Activated CD8-positive, alpha-beta memory T cell treated with anti-CD3 and anti-CD28 coated beads, Interleukin-2, amount 50 U/mL, for 48 hours (primary cell): ENCODE measurements at places on chromosomes 13 and 19.
A peak's percentile ranks its signal among the peaks of the same experiment; 100 is the strongest.

DNA sequence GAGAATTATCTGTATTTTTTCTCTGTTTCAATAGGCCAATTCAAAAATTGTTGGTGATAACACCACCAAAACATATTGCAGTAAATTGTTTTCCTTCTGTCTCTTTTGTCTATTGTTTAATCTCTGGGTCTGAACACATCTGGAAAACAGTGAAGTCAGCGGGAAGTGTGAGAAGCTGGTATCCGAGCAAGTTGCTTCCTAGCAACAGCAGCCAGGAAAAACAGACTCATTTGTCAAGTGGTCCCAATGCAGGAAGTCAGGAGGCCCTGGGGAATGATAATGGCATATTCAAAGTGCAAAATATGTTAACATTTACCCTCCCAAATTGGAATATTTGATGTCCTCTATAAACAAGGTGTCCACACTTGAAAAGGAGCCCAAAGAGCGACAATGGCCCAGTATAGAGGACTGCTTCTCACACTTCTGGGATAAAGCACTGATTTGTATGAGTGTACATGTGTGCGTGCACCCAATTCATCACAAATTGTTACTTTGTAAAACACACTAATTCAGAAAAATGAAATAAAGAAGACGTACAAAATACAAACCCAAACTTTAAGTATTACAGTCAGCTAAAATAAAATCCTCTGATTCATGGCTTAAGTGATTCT is 515.0 kb downstream of the TBC1D4 start:
- no peak for DNase-seq

DNA sequence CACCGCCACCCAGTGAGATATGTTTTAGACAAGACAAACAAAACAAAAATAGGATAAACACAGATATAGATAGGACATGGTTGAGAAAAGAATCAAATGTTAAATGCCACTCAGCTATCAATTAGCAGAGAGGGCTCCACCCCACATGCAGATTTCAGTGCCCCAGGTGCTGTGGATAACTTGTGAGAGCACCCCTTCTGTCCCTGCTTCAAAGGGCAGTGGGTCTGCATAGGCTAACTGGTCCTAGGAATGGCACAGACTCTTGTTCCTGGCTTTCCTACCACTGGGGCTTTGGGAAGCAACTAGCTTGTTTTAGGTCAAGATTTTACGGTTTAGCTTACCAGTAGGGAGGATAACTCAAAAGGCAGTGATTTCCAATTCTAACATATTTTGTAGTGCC is 460.3 kb downstream of the TSHZ3 start:
- no peak for DNase-seq

DNA sequence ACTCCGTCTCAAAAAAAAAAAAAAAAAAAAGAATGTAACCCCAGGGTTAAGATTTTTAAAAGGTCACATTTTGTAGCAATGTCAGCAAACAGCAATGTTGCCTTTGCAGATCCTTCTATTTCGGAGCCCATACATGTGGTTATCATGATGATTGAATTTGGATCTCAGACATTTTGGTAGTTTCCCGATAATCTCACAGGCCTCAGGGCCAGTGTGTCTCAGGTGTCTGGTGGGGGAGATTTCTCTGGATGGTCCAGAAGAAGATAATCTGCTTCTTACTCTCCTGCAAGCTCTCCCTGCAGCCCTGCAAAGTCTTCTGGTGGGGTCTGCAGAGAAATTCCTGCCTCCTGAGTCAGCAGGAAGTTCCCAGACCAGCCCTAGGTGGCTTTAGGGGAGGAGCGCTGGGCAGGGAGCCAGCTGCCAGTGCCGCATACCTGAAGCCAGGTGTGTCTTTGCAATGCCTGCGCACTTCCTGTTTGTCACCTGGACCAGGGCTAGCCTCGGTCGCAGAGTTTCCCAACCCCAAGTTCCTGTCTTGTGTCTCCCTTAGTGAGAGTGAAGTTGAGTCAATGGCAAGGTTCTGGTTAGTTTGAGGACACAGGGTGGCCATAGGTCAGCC is 1.4 kb downstream of the SH2D3A start:
- DNase-seq = no peak

DNA sequence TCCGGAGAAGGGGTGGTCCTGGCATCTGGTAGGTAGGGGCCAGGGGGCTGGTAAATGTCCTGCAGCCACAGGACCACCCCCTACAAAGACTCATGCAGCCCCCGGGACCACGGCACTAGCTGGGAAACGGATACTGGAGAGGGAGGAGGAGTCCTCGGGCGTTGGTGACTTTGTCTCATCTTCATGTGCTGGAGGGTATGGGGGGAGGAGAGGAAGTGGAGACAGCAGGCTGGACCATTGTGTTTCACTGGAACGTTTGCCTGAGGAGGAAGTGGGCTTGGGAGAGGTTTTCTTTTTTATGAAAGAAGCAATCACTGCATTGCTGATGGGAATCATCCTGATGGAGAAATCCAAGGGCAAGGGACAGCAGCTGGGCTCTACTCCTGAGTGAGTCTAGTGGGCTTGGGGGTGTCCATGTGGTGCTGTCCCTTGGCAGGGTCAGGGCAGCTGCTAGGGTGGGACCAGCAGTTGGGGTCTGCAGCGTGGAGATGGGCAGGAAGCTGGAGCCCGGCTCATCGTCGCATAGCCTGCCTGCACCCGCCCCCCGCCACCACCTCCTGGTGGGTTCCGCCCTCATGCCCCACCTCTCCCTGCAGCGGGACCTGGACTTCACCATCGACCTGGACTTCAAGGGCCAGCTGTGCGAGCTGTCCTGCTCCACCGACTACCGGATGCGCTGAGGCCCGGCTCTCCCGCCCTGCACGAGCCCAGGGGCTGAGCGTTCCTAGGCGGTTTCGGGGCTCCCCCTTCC is 1.7 kb upstream of the ADM5 start:
- no peak for DNase-seq

DNA sequence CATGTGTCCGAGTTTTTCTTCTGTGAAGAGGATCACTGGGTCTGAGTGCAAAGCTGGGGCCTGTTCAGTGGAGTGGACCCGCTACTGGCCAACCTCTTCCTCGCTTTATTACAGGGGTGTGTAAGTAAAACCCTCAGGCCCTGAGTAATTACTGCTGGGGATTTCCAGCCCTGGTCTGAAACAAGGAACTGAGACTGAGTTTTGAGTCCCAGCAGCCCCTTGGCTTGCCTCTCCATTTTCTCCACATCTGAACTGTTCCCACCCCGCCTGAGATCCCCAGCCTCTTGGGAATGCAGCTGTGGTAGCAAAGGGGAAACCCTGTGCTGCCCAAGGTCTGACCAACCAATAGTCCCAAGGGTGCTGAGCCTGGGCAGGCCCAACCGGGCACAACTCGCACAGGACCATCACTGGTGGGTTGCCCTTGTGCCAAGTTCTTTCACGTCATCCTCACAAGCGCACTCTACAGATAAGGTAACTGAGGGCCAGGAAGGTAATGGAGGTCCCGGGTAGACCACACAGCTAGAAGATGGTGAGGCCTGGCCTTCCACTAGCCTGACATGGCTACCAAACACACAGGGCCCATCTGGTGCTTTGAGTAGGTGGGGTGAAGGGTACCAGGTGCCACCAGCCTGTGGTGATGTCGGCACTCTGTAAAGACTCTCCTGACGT is 13.7 kb upstream of the SLC35E1 start:
- DNase-seq = peak; percentile 66

- peak; percentile 74 for DNase-seq
These were observed 1.5 kb upstream of the ECSIT start for GRCh38 chr19:11530432-11530831.

GRCh38 chr13:98372876-98373275 is 195.8 kb upstream of the RNF113B start:
- no peak for DNase-seq

DNA sequence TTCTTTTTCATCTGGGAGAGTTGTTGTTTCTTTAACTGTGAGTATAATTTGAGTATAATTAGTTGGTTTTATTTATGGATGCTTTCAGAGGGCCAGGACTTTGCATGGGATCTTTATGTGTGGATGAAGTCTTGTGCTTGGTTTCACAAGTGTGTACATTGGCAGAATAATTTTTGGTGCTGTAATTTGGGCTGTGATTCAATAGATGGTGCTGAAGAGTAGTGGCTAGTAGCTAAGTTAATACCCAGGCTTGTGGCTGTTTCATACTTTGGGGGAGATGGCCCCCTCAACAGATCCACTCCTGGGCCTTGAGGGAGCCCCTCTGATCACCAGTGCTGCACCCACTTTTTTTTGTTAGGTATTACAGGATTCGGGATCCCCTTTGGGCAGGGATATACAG is 1142.4 kb downstream of the SLITRK1 start:
- DNase-seq = no peak

- no peak for DNase-seq
These were observed 14.6 kb upstream of the FFAR2 start for GRCh38 chr19:35433448-35433847.

- DNase-seq = no peak
These were observed 1.3 kb upstream of the EDNRB start for GRCh38 chr13:77919921-77920294.

- no peak for DNase-seq
These were observed 9.4 kb downstream of the LRP3 start for GRCh38 chr19:33203529-33203928.

DNA sequence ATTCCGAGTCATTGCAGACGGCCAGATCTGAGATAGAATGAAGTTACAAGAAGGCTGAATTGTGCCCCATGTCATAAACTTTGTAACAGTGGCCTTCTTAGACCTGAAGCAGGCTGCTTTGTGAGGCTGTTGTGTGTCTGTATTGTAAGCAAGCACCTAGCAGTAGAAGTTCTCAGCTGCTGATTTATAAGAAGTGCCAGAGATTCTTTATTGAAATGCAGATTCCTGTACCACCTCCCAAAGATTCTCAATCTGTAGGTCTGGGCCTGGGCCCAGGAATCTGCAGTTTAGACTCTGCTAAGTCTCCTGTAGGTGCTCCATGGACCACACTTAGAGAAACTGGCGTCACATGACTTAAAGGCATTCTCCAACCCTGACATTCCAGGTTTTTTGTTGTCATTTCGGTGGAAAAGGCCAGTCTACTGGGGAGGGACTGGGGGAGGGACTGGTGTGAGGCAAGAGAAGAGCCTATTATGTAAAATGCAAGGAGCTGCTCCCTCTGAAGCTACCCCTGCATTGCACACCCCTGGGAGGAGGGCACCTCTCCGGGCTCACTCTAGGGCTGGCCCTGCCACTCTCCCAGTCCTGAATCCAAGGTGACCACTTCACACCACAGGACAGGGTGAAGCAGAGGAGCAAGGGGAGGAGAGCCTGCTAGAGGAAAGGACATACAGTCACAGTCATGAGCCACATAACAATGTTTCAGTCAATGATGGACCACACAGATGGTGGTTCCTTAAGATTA is 769 bp upstream of the TMEM272 start:
- DNase-seq = no peak

GRCh38 chr19:39940221-39940833 is 5.9 kb upstream of the FCGBP start:
- DNase-seq = no peak

DNA sequence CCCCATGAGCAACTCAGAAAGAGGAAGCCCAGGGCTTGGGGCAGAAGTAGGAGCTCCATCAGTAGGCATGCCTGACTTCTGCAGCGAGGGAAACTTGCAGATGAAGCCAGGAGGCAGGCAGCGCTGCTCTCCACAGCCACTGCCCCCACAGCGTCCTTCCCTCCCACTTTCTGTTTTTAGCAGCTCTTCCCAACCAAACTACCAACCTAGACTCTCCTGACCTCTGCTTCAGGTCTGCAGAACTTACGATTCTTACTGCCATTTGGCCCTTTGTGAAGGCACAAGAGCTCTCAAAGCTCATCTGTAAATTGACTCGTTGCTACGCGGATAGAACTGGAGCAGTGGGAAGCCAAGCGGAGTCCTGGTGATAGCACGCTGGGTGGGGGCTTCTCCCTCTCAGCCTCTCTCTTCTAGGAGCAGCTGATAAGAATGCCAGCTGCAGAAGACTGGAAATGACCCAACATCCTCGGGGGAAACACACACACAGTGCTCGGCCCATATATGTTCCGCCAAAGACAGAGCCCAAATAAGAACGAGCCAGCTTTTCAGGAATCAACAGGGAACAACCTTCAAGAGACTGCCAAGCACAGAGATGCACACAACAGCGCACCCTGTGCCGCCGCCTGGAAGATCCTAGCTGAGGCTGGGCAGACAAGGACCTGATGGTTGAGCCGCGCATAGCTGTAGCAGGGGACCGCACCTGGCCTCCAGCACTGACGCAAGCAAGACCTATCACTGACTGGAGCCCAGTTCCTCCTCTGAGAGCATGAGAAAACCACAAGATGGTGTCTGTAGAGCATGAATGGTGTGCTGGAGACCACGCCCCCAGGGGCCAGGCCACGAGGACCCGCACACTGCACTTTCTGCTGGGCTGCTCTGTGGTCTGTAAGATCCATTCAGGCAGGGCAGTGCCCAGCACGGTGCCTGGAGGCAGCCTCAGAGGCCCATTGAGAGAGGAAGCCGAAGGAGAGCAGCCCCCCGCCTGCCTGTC is 15.9 kb upstream of the SLC35E1 start:
- DNase-seq = peak; percentile 77
